Progenitor cell of endocrine pancreas (in vitro differentiated cells): ENCODE measurements at places on chromosomes 11 and 22. TPM values are rescaled to one million over a fixed set of nuclear protein-coding genes. Genes with fewer than 3 reads are reported as not detected.
A peak's percentile ranks its signal among the peaks of the same experiment; 100 is the strongest.

- H3K4me3 ChIP-seq: no peak overlapping the region
- no peak overlapping the region for H3K27ac ChIP-seq
- H3K36me3 ChIP-seq: no peaks in the 10 kb centered on the region
- H3K4me1 ChIP-seq: peaks cover 9% of the 10 kb centered on the region
- DNase-seq: no peak
These were observed 194.3 kb upstream of the MTNR1B start for GRCh38 chr11:92775003-92775676.

DNA sequence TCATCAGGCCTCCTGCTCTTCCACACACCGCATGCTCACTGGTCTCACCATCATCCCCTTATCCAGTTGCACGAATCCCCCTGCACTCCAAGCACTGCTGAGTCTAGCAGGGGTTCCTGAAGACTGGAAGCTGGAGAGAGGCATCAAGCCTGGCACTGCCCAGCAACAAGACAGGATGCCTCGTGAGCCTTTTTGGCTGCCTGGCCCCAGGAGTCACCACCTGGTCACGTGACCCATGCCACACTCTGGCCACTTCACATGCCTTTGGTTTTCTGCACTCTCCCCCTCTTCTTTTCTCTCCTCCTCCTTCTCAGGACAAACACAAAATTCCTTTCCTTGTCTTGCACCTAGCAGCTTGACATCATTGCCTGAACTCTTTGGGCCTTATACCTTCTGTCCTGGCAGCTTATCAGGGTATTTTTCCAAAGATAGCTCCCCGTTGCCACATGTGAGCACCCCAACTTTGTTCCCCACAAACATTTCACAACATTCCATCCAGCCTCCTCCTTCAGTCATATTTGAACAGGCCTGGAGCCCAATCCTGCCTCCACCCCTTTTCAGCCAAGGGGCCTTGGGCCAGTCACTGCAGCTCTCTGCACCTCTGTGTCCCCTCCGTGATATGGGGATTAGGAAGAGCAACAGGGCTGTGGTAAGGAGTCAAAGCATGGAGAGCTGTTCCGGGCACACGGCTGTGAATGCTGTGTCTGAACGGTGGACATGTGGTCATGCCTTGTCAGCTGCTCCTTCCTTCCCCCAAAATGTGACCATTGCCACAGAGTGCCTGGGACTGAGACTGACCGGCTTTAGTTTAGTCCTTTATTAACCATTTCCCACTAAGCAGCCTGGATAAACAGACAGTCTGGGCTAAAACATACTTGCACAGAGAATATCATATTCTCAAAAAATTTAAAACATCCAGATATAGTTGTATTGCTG, 2.8 kb upstream of the PACSIN2 start:
- peaks cover 10% of the 10 kb centered on the region for H3K27me3 ChIP-seq
- H3K4me1 ChIP-seq: peaks cover 13% of the 10 kb centered on the region
- no peak overlapping the region for H3K4me3 ChIP-seq
- no peaks in the 10 kb centered on the region for H3K36me3 ChIP-seq

The GLYATL1 gene
- 23.6 and 25.3 TPM in 2 replicates for total RNA-seq

DNA sequence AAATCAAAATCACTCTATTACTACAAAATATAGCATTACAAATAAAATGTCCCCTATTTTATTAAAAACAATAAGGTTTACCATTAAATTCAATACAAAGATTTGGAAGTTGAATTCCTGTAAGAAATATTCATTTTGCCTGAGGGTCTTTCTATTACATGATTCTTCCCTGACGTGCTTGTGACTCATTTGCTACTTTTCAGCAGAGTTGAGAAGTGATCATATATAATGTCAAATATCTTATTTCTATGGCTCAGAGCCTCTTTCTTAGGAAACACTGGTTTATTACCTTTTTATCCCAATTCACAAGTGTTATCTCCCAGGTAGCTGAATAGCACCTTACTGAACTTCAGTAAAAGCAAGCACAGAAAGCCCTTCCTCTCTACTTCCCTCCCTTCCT, 65.2 kb upstream of the CNTN5 start:
- no peak overlapping the region for H3K27ac ChIP-seq
- H3K27me3 ChIP-seq: no peaks in the 10 kb centered on the region
- H3K4me3 ChIP-seq: no peak overlapping the region
- DNase-seq: no peak
- H3K36me3 ChIP-seq: no peaks in the 10 kb centered on the region

The DAGLA gene
- total RNA-seq: 8.7 and 9.3 TPM in 2 replicates

The MS4A4E gene
- total RNA-seq: not detected in 2 replicates

The HOATZ gene
- total RNA-seq: not detected in 2 replicates

GRCh38 chr11:119758291-119758690, 29.3 kb upstream of the NECTIN1 start:
- peaks cover 28% of the 10 kb centered on the region for H3K27me3 ChIP-seq
- H3K4me1 ChIP-seq: no peaks in the 10 kb centered on the region
- no peaks in the 10 kb centered on the region for H3K36me3 ChIP-seq
- no peak overlapping the region for H3K27ac ChIP-seq
- DNase-seq: no peak
- no peak overlapping the region for H3K4me3 ChIP-seq

DNA sequence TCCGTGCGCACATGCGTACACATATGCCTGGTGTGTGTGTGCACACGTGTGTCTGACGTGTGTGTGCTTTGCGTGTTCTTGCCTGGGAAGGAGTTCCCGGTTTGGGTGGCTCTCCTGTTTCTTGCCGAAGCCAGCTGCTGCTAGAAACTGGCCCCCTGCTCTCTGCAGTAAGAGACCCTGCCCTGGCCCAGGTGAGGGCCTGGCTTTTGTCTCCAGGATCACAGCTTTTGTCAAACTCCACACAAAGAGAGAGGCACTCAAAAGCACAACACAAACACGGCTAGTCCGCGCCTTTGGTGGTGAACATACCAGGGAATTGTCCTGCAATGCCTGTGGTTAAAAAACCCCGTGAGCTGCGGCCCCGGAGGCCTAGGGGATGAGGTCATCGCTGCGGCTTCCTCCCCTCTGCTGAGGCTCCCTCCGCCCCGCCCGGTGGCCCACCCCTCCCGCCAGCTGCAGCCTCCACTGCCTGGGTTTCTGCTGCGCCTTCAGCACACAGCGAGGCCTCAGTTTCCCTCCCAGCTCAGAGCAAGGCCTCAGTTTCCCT, 88.9 kb downstream of the KCNQ1 start:
- peak overlapping the region; percentile 99 for H3K27ac ChIP-seq
- DNase-seq: peak; percentile 58
- peak overlapping the region; percentile 16 for H3K4me3 ChIP-seq
- no peaks in the 10 kb centered on the region for H3K36me3 ChIP-seq
- H3K4me1 ChIP-seq: peaks cover 13% of the 10 kb centered on the region

GRCh38 chr11:122418032-122418431, 237.5 kb upstream of the UBASH3B start:
- H3K4me3 ChIP-seq: no peak overlapping the region
- DNase-seq: no peak
- H3K36me3 ChIP-seq: no peaks in the 10 kb centered on the region
- H3K27me3 ChIP-seq: no peaks in the 10 kb centered on the region

DNA sequence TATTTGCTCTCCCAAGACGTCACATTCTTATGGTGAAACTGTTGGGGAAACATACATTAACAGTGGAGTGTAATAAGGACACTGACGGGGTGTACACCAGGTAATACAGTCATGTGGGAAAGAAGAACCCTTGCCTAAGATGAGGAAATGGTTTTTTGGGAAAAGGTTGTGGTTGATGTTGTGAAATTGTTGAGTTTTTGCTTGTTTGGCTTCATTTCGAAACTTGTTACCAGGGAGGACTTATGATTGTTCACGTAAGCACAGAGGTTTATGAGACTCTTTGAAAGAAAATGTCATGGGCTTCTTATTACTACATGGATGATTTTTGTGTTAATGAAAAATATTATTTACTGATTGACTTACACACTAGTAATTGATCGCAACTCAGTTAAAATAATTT, 16.8 kb downstream of the ANO3 start:
- H3K4me1 ChIP-seq: no peaks in the 10 kb centered on the region
- no peaks in the 10 kb centered on the region for H3K36me3 ChIP-seq
- H3K27ac ChIP-seq: no peak overlapping the region
- DNase-seq: no peak
- no peak overlapping the region for H3K4me3 ChIP-seq

DNA sequence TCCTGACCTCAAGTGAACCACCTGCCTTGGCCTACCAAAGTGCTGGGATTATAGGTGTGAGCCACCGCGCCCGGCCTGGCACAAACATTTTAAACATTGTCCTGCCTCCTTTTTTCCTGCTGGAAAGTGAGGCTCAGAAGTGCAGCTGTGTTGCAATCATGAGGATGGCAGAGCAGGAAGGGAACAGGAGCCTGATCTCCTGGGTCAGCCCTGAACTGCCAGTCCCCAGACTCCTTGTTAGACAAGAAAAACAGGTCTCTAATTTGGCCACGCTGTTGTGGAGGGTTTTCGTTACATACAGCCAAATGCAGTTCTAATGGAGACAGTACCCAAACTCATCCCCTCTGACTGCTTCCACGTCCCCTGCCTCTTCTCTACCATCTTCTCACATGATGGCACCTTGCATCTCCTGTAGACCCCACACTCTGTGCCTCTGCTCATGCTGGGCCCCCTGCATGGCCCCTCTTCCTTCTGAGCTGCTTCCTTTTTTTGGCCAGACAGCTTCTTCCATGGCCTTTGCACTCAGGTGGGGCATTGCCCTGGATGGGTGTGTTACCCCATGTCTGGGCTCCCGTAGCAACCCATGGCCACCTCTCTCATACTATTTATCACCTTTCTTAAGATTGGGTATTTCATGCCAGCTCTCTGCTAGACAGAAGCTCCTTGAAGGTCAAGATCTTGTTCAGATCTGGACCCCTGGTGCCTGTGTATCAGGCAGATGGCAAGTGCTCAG, 227.1 kb downstream of the CEP164 start:
- H3K4me3 ChIP-seq: no peak overlapping the region
- no peak overlapping the region for H3K27ac ChIP-seq
- H3K27me3 ChIP-seq: peaks cover 77% of the 10 kb centered on the region

The LMO2 gene
- total RNA-seq: 0.36 and 0.55 TPM in 2 replicates

DNA sequence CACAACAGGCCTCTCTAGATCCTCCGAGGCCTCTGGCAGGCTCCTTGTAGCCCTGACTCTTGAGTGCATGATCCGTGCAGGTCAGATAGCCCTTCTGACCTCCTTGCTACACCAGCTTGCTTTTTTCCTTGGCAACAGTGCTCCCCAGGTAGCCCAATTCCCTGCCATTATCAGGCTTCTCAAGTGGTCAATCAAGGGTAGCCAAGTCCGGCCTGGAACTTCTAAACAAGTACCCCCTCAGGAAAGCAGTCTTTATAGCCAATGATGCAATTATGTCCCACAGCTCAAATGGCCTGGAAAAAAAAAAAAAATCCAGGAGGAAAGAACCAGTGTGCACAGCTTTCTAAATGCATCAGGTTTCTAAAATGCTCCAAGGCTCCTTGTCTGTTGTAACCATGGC, 59.8 kb downstream of the TENM4 start:
- no peak overlapping the region for H3K27ac ChIP-seq
- H3K4me3 ChIP-seq: no peak overlapping the region
- no peaks in the 10 kb centered on the region for H3K36me3 ChIP-seq
- H3K4me1 ChIP-seq: peaks cover 2% of the 10 kb centered on the region
- no peak for DNase-seq

GRCh38 chr11:102767800-102768199, 12.6 kb downstream of the MMP10 start:
- H3K27ac ChIP-seq: no peak overlapping the region
- H3K4me1 ChIP-seq: peaks cover 13% of the 10 kb centered on the region
- no peak overlapping the region for H3K4me3 ChIP-seq
- DNase-seq: no peak
- H3K27me3 ChIP-seq: no peaks in the 10 kb centered on the region
- no peaks in the 10 kb centered on the region for H3K36me3 ChIP-seq

DNA sequence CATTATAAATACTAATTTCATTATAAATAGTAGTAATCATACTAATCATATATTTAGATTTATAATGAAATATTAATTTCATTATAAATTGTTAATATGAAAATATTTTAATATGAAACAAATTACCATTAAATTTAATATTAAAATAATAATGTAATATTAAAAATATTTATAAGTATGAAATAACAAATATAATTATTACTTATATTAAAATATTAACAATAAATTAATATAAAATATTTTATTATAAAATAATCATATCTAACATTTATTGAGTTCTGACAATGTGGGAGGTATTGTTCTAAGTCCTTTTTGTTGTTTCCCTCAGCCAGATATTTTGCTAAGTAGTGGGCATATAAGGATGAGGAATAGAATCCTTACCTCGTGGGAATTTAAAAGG, 1341.4 kb downstream of the LRRC4C start:
- H3K36me3 ChIP-seq: peaks cover 6% of the 10 kb centered on the region
- no peaks in the 10 kb centered on the region for H3K4me1 ChIP-seq
- no peaks in the 10 kb centered on the region for H3K27me3 ChIP-seq

- H3K4me1 ChIP-seq: no peaks in the 10 kb centered on the region
- peaks cover 1% of the 10 kb centered on the region for H3K36me3 ChIP-seq
- no peak for DNase-seq
- no peak overlapping the region for H3K27ac ChIP-seq
- H3K27me3 ChIP-seq: peaks cover 69% of the 10 kb centered on the region
These were observed 73.0 kb upstream of the SLC22A12 start for GRCh38 chr11:64517992-64518391.

The NECTIN1 gene
- 42.1 and 44.8 TPM in 2 replicates for total RNA-seq

DNA sequence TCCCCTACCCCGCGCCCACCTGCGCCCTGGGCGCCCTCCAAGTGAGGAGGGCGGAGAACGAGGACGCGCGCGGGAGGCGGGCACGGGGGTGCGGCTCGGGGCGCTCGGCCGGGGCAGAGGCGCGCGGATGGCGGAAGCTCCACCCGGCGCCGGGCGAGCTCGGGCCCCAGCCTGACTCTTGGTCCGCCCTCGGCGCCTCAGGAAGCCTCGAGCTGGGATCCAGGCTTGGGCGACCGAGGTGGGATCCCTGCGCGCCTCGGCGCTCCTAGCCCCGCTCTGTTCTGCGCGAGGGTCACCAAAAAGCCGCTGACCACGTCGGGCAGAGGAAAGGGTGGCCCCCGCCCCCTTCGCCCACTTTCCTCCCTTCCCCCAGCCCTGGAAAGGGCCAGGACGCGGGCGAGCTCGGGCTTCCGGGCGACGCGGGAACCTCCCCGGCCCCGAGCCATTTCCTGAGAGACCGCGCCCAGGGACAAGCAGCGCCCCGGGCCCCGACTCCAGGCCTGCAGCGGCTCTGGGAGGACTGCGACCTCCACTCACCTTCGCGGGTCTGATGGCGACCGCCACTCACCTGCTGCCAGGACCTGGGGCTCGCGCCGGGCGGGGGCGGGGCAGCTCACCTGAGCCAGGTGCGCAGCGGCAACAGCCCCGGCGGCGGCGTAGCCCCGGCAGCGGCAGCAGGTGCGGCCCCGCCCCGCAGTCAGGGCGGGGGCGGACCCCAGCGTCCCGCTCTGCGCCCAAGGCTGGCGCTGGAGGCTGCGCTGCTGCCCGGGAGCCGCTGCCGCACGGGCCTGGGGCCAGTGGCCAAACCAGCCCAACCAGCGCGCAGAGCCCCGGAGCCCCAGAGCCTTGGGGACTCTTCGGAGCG, 2.2 kb upstream of the SIGIRR start:
- peak; percentile 68 for DNase-seq
- H3K27me3 ChIP-seq: peaks cover 9% of the 10 kb centered on the region
- H3K4me3 ChIP-seq: peak overlapping the region; percentile 77
- H3K36me3 ChIP-seq: no peaks in the 10 kb centered on the region

DNA sequence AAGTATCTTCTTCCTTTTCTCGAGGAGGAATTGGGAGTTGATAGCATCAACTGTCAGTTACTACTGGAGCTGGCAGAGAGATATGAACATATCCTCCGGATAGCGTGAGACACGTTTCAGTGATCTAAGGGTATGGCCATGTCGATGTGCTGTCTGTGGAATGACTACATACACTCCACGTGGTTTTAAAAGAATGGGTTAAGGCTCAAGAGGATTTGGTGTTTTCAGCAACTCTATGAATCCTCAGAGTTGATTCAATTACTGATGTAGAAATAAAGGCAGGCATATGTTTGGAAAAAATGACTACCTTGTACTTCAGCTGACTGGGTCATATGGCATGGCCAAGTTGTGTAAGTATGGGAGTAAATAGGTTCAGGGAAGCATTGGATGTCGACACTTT, 22.9 kb downstream of the MMP13 start:
- H3K36me3 ChIP-seq: no peaks in the 10 kb centered on the region
- H3K27me3 ChIP-seq: peaks cover 5% of the 10 kb centered on the region
- H3K27ac ChIP-seq: no peak overlapping the region
- no peaks in the 10 kb centered on the region for H3K4me1 ChIP-seq
